Cortex of kidney (tissue), 1 donor: ENCODE measurements at places on chromosomes 11 and 22.

DNA sequence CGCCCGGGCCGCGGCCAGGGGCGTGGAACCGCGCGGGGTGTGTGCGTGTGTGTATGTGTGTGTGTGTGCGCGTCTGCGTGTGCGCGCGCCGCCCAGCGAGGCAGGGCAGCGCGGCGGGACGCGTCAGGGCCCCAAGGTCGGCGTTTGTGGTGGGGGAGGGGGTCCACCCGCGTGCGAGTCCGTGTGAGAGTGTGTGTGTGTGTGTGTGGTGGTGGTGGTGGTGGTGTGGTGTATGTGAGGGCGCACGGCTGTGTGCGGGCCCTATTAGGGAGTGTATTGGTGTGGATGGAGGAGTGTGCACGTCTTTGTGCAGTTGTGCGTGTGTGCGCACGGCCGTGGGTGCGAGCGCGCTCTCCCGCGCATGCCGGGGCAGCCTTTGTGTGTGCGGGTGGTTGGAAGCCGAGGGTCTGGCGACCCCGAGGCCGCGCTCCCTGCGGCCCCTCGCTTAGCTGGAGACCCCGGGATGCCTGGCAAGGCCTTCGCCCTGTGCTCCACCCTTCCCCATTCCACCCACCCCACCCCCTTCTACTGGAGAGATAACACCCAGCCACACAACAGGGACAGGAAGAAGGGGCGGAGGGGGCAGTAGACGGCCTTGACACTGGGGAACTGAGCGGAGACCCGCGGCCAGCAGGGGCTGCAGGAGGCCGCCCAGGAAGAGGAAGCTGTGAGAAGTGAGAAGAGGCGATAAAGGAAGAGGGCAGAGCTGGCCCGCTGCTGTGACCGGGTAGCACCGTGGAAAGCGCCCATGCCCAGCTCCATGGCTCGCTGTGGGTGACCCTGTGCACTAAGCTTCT is 528 bp upstream of the ARRB1 start:
- no peak for DNase-seq

- DNase-seq, result no peak
Observed at GRCh38 chr11:94521684-94522083, 9.4 kb downstream of the C11orf97 start.

GRCh38 chr22:38204784-38205183 is 3.0 kb downstream of the MAFF start:
- DNase-seq, result no peak

DNA sequence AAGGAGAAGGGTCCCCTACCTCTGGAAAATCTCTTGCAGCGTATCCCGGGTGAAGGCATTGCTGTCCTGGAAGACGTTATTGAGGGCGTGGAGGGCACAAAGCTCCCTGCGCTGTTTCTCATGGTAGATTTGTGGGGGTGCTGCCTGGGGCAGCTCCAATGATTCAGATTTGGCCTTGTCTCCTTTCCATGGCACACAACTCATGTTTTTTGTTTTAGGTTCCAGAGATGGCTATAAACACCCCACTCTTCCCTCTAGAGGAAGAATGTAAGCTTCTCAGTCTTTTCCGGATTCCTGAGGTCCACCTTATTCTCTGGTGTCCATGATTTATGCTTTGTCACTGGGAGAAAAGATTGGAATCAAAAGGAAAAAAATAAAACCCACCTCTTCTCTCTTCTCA is 959 bp downstream of the JOSD1 start:
- no peak for DNase-seq

GRCh38 chr22:29330753-29331152 is 15.3 kb upstream of the RASL10A start:
- DNase-seq, result no peak

- no peak for DNase-seq
Observed at GRCh38 chr11:2987881-2988861, 4.0 kb downstream of the NAP1L4 start.

DNA sequence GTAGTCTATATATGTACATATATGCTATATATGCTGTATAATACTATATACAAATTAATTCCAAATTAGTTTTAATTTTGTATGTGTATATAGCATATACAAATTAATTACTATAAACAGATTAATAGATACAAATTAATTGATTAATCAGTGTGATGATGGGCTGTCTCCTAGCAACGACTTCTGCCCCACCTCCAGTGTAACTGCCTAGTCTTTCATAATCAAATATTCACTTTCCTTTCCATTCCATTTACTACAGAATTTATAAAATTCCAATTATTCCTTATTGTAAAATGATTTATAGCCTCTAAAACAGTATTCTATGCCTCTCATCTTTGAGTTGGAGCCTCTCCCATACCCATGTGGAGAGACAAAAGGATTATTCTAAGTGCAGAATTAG is 976 bp downstream of the HBD start:
- no peak for DNase-seq
